ENCODE measurements at places on chromosomes 1 and 21. TPM values are rescaled to one million over a fixed set of nuclear protein-coding genes. Genes with fewer than 3 reads are reported as not detected.

DNA sequence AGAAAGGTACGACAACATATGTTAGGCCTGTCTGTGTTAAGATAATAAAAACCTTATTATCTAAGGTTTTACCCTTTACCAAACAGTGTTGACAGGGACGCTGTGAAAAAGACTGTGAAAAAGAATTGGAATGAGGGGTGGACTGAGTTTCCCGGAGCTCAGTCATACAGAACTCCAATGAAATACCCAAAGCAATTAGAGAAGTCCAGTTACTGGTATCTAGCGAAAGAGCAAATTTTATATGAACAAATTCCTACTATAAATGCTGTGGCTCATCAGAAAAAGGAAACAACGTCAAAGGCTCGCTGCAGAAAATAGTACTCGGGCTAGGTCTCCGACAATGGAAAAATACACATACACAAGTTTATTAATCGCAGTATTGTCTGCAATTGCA lies 708 bp upstream of the RBBP5 start:
- no peak for DNase-seq

Gene CHIA
- total RNA-seq: not detected

Gene TSTD1
- total RNA-seq: 12.5 TPM

DNA sequence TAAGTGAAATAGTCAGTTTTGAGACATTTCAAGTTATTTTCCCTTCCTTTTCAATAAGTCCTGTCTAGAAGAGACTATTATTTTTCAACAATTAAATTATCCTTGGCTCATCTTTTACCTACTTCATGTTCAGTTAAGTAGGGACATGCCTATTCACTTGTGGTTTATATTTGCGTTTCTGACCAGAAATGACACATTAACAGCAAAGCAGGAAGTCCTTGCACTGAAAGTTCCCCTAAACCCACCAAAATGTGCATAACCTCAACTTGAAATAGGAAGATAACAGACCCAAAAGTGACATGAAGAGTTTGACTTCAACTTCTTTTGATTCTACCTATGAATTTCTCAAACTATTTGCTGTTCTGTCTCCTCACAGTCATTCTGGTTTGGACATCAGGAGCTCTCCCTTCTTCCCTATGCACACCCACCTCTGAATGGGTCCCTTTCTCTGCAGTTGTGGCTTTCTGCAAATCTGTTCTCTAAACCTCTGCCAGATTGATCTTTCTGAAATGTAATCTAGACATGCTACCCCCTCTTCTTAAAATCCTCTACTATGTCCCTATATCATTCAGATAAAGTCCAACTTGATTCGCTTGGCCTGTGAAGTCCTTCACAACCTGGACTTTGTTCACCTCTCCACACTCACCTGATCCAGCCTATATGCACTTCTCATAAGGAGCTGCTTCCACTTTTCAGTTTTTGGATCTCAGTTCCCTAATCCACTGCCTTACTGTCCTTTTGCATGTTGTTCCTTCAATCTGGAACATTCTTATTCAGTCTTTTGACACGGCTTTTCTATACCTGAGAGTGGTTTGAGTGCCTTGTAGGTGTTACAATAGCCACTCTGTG lies 661.5 kb upstream of the ADGRL4 start:
- no peak for DNase-seq

Gene TRIM67
- total RNA-seq: not detected

DNA sequence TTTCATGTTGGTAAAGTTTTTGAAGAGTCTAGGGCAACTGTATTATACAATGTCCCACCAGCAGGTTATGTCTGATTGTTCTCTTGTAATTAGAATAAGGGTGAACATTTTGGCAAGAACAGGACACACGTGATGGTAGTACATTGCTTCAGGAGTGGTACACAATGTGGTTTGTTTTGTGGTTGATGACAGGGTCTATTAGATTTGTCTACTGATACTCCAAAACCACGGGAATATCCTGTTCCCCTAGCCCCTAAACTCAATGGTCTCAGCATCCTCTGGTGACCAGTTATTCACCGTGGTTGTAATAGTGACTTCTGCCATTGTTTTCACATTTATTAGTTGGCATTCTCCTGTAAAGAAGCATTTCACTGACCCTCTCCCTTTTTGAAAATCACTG lies 22.1 kb upstream of the ACTA1 start:
- DNase-seq: no peak

Gene C8B
- total RNA-seq: not detected

GRCh38 chr1:230899841-230900251 lies 31.5 kb upstream of the C1orf198 start:
- no peak for DNase-seq

Gene SELE
- 1.1 TPM for total RNA-seq

GRCh38 chr1:2583331-2583791 lies 3.2 kb upstream of the PRXL2B start:
- peak; percentile 71 for DNase-seq

Gene MTOR
- total RNA-seq: 26.3 TPM

Gene PLCH2
- total RNA-seq: 1.0 TPM

- peak; percentile 76 for DNase-seq
Observed at GRCh38 chr21:44947111-44947929, 7.5 kb downstream of the SLX9 start.

Gene RSPO1
- 1.2 TPM for total RNA-seq

Measured in posterior vena cava (tissue), 2 donors.